ENCODE measurements at places on chromosomes 4 and X.
A peak's percentile ranks its signal among the peaks of the same experiment; 100 is the strongest.

DNA sequence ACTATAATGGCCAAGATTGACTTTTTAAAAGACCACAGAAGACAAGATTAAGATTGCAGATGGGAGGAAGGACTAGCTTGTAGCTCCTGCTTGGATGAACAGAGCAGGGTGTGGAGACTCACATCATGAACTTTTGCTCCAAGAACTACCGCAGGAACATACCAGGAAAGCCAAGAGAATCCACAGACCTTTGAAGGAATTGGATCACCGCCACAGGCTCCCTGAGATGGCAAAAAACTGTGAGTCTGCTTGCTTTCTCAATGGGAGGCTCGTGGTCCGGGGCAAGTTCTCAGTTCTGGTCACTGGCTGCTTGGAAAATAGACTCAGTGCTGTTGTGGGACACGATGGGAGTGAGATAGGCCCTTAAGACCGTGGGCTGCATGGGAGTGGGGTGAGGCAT is 276.6 kb downstream of the CCSER1 start:
- DNase-seq = no peak

- peak; percentile 41 for DNase-seq
These were observed 885 bp downstream of the CCDC110 start for GRCh38 chr4:185470501-185471195.

DNA sequence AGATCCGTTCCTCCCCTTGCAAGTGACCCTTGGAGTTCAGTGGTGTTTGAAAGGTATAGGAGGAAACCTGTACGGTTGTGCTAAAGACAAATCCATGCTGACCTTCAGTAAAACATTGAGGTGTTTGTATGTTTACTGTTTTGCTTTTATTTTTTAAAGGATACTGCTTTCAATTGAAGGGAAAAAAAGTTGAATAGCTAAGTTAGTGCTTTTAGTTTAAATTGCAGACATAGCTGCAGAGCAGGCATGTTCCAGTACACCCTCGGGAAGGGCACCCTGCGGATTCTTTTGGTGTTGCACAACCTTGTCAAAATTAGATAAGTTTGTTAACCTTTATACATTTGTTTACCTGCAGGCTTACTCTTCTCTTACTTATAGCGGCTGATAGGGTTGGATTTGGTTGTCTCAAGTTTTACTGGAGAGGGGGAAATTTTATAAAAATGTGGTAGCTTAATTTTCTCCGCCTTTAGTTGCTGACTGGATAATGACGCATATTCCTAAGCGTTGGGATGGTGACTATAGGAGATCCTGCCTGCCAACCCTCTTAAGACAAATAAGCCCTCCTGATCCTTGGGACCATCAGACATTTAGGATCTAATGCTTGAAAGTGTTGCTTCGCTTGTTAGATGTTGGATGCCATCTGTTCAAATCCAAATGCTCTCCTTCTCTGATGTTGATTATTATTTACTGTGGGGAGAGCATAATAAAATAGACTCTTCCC is 2.0 kb downstream of the RAPGEF2 start:
- DNase-seq = no peak

DNA sequence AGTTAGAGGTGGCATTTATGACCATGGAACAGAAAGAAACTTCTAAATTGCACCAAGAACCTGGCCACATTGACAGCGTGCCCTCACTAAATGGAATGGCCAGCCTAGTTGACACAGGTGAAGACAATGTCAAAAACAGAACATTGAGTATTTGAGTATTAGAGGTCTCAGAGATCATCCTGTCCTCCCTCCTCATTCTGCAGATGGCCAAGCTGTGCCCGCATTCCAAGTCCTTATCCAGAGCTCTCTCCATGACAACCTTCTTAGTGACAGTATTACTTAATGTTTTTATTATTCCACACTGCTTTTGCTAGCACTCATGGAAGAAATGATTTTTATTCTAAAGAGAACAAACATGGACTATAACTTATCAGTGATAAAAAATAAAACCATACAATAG is 9.9 kb upstream of the CCDC110 start:
- no peak for DNase-seq

- DNase-seq = no peak
These were observed 26.6 kb downstream of the VSIG4 start for GRCh38 chrX:66013194-66013816.

GRCh38 chrX:103367502-103367901 is 8.8 kb upstream of the BEX3 start:
- DNase-seq = no peak

GRCh38 chrX:10697616-10698317 is 77.4 kb upstream of the MID1 start:
- no peak for DNase-seq

DNA sequence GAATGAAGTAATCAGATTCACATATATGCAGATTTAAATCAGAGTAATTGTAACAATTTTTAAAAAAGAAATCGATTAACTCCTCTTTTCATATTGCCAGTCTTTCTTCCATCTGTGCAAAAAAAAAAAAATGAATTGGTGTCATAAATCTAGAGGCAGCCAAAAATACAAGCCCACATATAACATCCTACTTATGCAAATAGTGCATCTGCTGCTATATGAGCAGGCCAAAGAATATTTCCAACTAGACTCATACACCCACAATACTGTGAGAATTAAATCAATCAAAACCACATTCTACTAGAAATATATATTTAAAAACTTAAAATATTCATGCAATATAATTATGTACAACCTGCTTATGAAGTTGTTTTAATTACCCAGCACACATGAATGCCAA is 298.1 kb upstream of the TRAM1L1 start:
- DNase-seq = no peak

- DNase-seq = no peak
These were observed 81.5 kb downstream of the REPS2 start for GRCh38 chrX:17027931-17028330.

Measured in activated effector memory CD4-positive, alpha-beta T cell treated with Interleukin-2 at 50 U/mL for 16 hours (primary cell).